Fibroblast of gingiva (primary cell): ENCODE measurements at places on chromosomes 5 and 9.

GRCh38 chr5:133847886-133848285 lies 120.5 kb downstream of the C5orf15 start:
- no peak for DNase-seq

GRCh38 chr9:96075111-96075510 lies 199.6 kb downstream of the ERCC6L2 start:
- DNase-seq = no peak

DNA sequence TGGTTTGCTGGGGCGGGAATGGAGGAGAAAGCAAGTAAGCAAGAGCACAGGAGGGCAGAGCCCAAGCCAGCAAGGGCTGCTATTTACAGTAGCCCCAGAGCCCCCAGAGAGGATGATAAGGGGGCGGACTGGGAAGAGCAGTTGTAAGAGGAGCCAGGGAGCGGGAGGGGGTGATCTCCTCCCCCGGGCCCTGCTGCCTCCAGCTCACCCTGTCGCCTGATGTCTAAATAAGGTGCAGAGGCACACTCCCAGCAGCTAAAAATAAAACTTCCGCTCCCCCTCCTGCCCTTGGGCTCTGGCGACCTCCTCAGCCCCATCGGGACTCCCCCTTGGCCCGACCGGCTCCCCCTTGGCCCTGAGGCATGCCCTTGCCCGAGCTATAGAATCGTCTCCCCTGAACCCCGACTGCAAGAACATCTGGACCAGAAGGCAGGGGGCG lies 14.4 kb upstream of the CCDC69 start:
- no peak for DNase-seq

DNA sequence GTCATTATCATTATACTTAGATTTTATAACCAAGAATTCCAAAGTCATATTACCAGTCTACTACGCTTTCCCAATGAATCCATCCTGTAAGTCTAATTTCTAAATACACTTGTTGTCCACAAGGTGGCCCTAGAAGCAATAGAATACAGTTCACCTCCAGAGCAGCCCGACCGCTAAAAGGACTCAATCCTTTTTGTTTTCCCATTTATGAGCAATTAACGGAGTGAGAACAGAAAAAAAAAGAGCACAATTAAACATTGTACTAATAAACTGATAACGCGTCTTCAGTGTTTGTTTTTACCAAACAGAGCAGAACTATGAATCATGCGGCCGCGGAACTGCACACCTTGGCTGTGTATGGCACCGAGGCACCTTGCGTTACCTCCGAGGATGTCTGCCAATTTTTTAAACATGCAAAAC lies 160.7 kb upstream of the DAPK1 start:
- peak; percentile 86 for DNase-seq

DNA sequence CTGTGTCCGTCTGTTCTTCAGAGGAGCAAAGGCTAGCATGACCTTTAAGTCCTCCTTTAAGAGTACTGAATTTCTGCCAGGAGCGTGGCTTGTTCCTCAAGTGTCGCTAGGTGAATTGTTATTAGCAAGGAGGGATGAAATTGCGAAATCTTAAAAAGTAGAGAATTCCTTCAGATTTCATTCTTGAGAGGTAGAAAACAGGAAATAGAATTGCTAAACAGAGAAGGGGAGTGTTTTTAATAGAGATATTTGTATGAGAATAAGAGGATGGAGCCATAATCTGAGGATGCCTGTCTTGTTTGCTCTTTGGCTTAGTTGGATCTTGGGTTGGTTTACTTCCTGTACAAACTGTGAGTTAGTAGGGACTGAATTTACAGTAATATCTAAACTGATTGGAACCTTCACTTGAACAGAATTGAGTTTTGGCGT lies 39.2 kb downstream of the EXOSC2 start:
- DNase-seq = no peak

GRCh38 chr9:136957901-136958300 lies 5.8 kb downstream of the LCN12 start:
- DNase-seq = no peak

DNA sequence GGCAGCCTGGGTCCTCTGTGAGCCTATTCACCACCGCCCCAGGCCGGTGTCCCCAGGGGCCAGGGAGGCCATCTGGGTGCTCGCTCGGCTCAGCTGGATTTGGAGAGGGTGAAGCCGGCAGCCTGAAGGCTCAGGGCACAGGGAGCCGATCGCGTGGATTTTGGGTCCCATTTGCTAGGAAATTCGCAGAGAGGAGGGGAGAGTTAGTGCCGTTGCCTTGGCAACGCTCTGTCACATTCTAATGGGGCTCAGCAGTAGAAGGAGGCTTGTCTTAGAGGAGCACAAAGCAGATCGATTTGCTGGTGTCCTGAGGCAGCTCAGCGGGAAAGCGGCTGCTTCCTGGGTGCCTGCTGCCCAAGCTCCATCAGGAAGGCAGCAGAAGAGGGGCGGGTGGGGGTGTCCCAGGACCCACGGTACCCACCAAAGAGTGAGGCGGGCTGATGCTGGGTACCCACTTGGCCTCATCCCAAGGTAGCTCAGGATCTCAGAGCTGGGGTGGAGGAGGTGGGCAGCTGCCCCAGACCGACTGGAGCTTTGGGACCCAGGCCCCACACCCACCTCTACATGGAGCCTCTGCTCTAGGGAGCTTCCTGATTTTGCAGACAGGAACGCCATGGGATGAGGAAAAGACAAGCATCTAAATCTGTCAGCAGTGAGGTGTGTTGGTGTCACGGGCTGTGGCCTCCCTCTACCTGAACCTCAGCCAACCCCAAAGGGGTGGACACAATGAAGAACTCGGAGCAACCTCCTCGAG lies 17.1 kb upstream of the OLFM1 start:
- DNase-seq = no peak

GRCh38 chr5:80540691-80541090 lies 29.4 kb downstream of the ANKRD34B start:
- DNase-seq = peak; percentile 4

- no peak for DNase-seq
Observed at GRCh38 chr5:90381213-90381929, 28.2 kb downstream of the CETN3 start.

DNA sequence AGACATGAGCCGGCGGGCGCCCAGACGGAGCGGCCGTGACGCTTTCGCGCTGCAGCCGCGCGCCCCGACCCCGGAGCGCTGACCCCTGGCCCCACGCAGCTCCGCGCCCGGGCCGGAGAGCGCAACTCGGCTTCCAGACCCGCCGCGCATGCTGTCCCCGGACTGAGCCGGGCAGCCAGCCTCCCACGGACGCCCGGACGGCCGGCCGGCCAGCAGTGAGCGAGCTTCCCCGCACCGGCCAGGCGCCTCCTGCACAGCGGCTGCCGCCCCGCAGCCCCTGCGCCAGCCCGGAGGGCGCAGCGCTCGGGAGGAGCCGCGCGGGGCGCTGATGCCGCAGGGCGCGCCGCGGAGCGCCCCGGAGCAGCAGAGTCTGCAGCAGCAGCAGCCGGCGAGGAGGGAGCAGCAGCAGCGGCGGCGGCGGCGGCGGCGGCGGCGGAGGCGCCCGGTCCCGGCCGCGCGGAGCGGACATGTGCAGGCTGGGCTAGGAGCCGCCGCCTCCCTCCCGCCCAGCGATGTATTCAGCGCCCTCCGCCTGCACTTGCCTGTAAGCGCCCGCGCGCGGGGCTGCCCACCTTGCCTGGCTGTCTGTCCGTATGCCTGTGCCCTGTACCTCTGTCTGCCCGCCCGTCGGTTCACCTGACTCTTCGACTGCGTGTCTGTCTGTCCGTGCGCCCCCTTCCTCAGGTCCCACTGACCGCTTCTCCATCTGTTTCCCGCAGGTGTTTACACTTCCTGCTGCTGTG lies 412 bp downstream of the FGF18 start:
- DNase-seq = peak; percentile 16

GRCh38 chr9:123033864-123034601 lies 566 bp downstream of the GPR21 start:
- DNase-seq = no peak
